ENCODE measurements at places on chromosomes 11 and 22. TPM values are rescaled to one million over a fixed set of nuclear protein-coding genes. Genes with fewer than 3 reads are reported as not detected.
A peak's percentile ranks its signal among the peaks of the same experiment; 100 is the strongest.

DNA sequence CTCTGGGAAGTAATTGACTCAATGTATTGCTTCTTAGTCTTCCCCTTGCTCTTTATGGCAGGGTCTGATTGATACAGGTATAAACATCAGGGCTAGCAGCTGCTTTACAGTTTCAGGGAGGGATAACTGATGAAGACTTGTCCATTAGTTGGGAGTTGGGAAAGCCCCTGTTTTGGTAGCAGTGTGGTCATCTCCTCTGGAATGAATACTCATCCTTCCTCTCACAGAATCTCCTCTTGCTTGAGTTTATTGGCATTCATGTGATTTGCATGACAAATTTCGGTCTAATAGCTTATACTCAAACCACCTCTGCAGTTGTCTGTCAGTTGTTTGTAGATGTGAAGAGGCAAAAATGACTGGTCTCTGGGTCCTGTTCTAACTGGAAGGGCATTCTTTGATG lies 79.7 kb downstream of the FAT3 start:
- DNase-seq: no peak

DNA sequence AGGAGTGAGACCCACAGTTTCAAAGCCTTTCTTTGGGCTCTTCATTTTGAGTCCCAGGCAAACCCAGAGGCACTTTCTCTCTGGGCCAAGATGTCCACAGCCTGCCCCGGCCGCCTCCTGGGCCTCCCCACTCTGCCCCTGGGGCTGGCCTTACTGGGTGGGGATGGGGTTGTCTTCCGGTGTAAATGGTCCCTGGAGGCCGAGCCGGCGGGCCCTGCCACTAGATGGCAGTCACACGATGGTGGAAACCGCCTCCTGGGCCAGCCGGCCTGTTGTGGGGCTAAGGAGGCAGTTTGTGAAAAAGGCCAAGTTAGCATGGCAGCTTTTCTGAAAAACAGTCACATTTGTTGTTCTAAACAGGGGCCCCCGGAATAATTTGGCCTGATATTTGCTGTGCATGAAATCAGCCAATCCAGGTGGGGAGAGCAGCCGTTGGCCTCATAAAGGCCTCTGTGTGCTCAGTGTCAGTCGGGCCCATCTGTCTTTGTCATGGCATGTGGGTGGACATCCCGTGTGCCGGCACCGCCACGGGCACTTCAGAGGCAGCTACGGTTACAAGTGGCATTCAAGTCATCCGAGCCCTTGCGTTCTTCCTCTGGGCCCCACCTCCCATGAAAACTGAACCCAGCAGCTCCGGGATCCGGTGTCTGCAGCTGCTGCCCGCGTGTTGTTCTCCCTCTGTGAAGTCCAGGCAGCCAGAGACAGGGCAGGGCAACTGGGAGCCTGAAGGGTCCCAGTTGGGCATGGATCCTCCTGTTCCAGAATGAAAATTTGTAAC lies 6.5 kb downstream of the MRPL23 start:
- DNase-seq: no peak

GRCh38 chr11:29251738-29252137 lies 765.1 kb downstream of the KCNA4 start:
- no peak for DNase-seq

GRCh38 chr11:119172513-119172912 lies 4.0 kb downstream of the NLRX1 start:
- no peak for DNase-seq

DNA sequence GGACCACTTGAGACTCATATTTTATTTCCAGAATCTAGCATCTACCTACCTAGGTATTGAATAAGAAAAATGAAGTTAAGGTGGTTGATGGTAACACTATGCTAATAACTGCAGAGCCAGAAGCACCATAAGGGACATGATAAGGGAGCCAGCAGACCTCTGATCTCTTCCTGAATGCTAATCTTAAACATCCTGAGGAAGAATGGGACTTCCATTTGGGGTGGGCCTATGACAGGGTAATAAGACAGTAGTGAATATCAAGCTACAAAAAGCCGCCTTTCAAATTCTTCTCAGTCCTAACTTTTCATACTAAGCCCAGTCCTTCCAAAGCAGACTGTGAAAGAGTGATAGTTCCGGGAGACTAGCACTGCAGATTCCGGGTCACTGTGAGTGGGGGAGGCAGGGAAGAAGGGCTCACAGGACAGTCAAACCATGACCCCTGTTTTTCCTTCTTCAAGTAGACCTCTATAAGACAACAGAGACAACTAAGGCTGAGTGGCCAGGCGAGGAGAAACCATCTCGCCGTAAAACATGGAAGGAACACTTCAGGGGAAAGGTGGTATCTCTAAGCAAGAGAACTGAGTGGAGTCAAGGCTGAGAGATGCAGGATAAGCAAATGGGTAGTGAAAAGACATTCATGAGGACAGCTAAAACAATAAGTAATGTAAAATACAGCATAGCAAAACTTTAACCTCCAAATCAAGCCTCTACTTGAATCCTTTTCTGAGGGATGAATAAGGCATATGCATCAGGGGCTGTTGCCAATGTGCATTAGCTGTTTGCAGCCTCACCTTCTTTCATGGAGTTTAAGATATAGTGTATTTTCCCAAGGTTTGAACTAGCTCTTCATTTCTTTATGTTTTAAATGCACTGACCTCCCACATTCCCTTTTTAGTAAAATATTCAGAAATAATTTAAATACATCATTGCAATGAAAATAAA lies 2.1 kb downstream of the HBB start:
- no peak for DNase-seq

GRCh38 chr11:122923302-122923701 lies 40.7 kb downstream of the JHY start:
- DNase-seq: no peak

- no peak for DNase-seq
These were observed 1230.2 kb downstream of the JRKL start for GRCh38 chr11:97620007-97620406.

Gene PRR33
- total RNA-seq: not detected

DNA sequence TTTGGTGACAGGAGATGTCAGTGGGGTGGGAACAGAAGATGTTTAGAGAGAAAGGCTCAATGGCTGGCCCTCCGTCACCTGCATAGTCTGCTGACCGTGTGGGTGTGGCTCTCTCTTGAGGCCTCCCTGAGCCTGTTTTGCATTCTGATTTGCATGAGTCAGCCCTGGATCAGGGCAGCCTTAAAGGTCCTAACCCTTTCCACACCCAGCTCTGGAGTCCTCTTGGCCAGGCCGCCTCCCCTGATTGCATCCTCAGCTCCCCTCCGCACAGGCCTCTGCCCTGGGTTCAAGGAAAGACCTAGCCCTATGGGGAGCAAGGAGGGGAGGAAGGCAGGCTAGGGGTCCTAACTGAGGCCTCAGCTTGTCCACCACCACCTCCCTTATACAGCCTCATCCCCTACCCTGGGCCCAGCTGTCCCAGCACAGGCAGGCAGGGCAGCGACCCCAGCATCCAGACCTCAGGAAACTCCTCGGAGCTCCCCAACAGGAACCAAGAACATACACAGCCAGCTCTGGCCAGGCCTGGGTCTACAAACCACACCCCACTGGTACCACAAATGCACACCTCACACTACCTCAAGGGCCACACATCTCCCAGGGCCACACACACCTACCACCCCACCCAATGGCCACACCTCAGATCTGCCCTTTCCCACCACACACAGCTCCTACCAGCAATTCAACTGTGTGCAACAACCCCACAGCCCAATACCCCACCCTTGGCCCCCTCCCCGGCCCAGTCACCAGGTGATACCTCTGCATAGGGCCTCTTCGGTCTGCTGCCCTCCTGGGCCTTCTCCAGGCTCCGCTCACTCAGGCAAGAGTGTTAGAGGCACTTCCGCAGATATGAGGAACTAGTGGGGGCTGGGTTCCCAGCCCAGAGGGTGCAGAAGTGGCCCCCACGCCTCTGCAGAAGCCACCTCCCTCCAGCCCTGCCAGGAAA lies 13.7 kb downstream of the ARAP1 start:
- DNase-seq: no peak

GRCh38 chr11:22792497-22792896 lies 37.1 kb downstream of the SVIP start:
- DNase-seq: no peak

GRCh38 chr11:95145430-95146060 lies 55.9 kb downstream of the ENDOD1 start:
- no peak for DNase-seq

DNA sequence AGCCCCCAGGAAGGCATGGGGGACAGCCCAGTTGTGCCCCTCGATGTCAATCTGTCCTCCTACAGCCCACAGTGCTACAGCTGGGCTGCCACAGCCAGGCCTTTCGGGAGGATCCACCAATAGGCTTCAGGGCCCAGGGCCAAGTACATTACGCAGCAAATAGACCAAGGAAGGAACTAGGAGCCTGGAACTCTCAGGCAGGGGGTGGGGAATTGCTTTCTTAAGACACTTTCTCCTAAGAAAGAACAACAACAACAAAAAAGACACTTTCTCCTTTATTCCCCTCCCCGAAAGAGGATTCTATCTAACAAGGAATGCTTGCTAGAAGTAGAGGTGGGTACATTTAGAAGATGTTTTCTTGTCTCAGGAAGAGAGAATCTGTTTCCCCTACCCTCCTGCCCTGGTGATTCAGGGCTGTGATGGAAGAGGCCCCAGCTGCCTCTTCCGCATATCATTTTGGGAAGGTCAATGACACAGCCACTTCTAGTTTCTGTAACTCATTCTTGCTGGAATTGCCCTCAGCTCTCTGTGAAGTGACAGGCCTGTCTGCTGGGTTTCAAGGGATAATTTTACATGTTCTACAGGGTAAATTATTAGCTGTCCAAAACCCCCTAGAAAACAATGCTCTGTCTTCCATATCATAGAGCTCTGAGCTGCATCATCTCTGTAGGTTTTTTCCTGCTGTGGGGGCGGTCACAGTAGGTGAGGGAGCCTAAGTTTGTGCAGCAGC lies 6.0 kb upstream of the MALAT1 start:
- DNase-seq: peak; percentile 94

Gene CSNK2A3
- total RNA-seq: 0.53 TPM

- DNase-seq: no peak
These were observed 138.4 kb upstream of the DDI1 start for GRCh38 chr11:103898065-103898464.

GRCh38 chr22:23233752-23234408 lies 53.6 kb downstream of the BCR start:
- no peak for DNase-seq

- DNase-seq: no peak
These were observed 147.3 kb downstream of the CCDC34 start for GRCh38 chr11:27215471-27216269.

- no peak for DNase-seq
These were observed 117.2 kb upstream of the IGLL5 start for GRCh38 chr22:22770280-22770871.

Gene PPP6R3
- 94.7 TPM for total RNA-seq

- DNase-seq: no peak
These were observed 28.0 kb downstream of the OR5B17 start for GRCh38 chr11:58330861-58331260.

GRCh38 chr11:128662076-128662475 lies 31.8 kb upstream of the FLI1 start:
- no peak for DNase-seq

Gene EHF
- not detected for total RNA-seq

GRCh38 chr22:37240941-37241320 lies 3.1 kb downstream of the RAC2 start:
- DNase-seq: no peak

Gene OR52E8
- not detected for total RNA-seq

GRCh38 chr11:131064373-131064991 lies 148.2 kb upstream of the SNX19 start:
- DNase-seq: no peak

DNA sequence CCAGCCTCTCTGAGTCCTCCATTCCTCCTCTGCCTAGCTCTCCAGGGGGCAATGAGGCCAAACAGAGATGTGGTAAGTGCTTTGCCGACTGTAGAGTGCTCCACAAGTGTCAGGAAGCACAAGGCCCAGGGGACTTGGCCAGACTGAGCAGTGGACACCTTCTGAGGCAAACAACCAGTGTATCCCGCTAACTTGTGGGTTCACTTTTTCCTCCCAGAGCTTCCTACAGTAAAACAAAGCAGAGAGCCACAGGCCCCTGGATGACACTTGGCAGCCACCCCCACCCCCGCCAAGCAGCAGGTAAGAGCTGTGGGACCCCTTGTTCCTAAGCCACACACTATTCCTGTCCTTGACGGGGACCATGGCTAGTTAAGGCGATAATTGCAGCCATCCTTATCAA lies 160.9 kb downstream of the CACNA1I start:
- no peak for DNase-seq

GRCh38 chr11:1207401-1208143 lies 15.3 kb upstream of the MUC5B start:
- DNase-seq: no peak

Gene STX3
- 18.0 TPM for total RNA-seq

GRCh38 chr11:113373981-113374560 lies 13.5 kb upstream of the ANKK1 start:
- no peak for DNase-seq

- peak; percentile 18 for DNase-seq
These were observed 53.4 kb upstream of the CCND1 start for GRCh38 chr11:69587454-69588090.

- no peak for DNase-seq
These were observed 9.2 kb upstream of the CBL start for GRCh38 chr11:119196833-119197483.

Gene TMEM41B
- total RNA-seq: 26.7 TPM

DNA sequence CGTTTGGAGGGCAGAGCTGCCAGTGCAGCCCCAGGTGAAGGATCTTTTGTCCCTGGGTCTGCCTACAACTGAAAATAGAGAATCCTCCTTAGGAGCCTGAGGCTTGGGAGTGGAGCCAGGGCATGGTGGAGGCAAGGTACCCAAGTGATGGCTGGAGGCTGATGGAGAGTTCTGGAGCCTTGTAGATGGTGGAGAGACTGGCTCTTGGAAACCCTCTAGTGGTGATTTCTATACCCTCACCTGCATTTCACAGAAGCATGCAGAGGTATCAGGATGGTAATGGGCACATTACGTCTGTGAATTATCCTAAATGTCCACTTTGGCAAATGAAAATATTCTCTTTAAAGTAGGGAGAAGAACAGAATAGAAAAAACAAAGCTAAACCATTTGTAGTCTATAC lies 44.4 kb downstream of the INSC start:
- DNase-seq: no peak

Gene TRPM5
- total RNA-seq: not detected

DNA sequence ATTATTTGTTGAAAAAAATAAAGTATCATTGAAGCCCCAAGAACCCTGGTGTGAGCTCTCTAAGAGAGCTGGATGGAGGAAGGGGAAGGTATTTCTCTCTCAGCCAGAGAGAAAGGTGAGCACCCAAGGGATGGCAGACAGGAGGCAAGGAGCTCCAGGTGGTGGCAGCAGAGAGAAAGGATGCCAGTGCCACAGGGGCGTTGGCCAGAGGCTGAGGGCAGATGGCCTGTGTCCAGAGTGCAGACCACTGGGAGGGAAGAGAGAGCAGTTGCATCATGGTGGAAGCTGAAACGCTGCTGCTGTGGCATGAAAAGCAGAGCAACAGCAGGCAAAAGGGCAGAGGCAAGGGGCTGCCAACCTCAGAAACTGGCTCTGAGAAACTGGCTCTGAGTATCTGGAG lies 8.5 kb downstream of the SPON1 start:
- DNase-seq: no peak

GRCh38 chr11:32005786-32006416 lies 85.0 kb upstream of the RCN1 start:
- no peak for DNase-seq

- no peak for DNase-seq
These were observed 89.0 kb downstream of the SLC1A2 start for GRCh38 chr11:35330156-35330889.

Gene BATF2
- total RNA-seq: 0.21 TPM

Gene ARHGAP20
- total RNA-seq: 4.9 TPM

- DNase-seq: no peak
These were observed 9.0 kb downstream of the RAC2 start for GRCh38 chr22:37234736-37235711.

Gene POU2AF3
- total RNA-seq: not detected
